HepG2 (cell line): ENCODE measurements at places on chromosomes 5 and 9. TPM values are rescaled to one million over a fixed set of nuclear protein-coding genes. Genes with fewer than 3 reads are reported as not detected.

GRCh38 chr5:140251527-140251973 lies 51.4 kb downstream of the PFDN1 start:
- no peak for DNase-seq

ADAM19 gene
- 0.24 and 0.38 TPM in 2 replicates for total RNA-seq

CCL27 gene
- total RNA-seq, result not detected in 2 replicates

DNA sequence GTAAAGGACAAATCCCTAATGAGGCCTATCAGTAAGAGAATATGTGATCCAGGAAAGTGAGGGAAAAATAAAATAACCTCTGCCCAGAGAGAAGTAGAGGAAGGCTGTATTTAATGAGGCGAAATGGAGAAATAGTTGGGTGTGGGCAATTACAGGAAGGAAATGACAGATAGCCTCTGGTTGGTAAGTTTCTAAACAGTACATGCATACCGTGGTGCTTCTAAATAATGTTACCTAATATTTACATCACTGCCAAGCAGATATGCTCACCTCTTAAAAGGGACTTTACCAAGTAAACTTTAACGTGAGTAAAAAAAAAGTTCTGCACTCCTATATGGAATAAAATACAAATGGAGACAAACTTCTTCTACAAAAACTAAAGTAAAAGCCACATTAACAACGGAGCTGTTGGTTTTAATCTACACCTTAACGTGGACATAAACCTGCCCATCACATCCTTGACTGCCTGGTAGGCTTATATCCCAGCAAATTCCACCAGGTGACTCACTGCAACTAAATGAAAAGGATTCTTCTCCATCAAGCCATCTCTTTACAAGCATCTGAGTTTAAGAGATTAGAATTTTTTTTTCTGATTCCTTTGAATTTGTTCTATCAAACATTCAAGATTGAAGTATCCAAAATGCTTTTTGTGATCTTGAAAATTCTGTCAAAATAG lies 12.4 kb downstream of the NFIL3 start:
- no peak for DNase-seq

HTR4 gene
- not detected in 2 replicates for total RNA-seq

SCGB3A2 gene
- total RNA-seq, result not detected in 2 replicates

SPINK13 gene
- total RNA-seq, result not detected in 2 replicates

DNA sequence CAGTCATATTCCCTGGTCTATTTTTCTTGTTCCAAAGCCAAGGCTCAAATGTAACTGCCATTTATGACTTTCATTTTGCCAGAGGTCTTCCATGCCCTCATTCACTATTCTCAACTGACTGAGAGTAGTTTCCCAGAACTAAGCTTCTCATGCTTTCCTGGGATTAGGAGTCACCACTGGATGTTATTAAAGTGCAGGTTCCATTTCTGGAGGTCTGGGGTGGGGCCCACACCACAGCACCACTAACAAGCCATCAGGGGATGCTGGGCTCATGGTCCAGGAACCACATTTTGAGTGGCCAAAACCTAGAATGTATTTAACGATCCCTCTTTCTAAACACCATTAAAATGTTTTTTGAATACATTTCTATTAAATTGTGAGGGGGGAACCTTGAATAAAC lies 677.6 kb downstream of the SEMA5A start:
- no peak for DNase-seq

FBP1 gene
- total RNA-seq, result 0.28 and 0.29 TPM in 2 replicates

DNA sequence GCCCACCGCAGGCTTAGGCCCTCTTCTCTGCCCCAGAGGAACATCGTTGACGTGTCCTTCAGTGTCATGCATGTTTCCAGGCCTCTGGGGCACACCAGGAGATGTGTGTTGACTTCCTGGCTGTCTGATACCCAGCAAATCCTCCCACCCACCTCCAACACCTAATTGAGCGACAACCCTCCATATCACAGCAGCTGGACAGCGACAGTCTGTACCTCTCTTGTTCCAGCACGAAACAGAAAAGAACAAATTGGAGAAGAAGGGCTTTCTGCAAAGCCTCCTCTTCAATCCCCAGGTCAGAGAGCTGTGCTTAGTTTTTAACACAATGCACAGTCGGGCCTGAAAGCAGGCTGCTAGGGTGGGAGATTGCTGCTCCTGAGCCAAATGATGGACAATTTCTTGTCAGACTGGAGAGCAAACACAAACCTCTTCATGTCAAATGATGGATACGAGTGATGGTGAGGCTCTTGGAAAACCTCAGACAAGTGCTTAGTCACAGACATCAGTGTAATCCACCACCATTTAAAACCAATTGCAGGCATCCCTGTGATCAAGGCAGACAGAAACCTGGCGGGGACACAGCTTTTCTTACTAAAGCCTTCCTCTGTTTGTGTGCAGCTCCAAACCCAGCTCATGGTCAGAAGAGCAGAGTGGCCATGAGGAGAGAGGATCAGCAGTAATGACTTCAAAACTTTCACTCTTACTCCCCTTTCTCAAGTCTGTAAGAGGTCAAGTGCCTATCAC lies 110.6 kb downstream of the EBF1 start:
- no peak for DNase-seq

DNA sequence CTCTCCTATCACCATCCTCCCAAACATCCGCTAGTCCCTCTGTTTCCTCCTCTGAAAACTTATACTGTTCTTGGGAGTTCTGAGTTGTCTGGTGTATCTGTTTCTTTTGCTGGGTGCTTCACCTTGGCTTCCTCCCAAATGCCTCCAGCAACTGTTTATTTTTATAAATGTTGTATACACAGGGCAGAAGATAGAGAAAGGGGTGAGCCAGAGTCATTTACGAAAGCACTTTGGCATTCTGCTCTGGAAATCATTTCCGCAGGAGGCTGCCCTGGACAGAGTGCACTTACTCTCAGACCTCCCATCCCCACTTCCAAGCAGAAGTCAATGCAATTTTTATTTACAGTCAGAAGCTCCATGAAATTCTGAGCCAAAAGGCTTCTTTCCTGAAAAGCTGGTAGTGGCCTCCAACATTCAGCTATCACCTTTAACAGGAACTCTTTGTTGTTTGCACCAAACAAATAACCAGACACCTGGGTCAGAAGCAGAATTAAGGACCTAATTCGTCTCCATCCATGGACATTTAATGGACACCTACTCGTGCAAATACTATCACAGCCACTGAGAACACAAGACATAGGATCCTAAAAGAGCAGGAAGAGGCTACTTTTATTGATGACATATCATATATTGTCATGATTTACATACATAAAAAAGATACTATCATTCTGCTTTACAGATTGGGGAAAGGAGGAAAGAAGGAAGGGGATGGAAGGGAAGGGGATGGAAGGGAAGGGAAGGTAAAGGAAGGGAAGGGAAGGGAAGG lies 229.5 kb upstream of the PAPPA start:
- DNase-seq, result peak; percentile 23

- DNase-seq, result no peak
Observed at GRCh38 chr5:139592289-139592688, 31.1 kb downstream of the UBE2D2 start.

FST gene
- 21.2 and 38.6 TPM in 2 replicates for total RNA-seq

- no peak for DNase-seq
Observed at GRCh38 chr5:64954518-64954917, 185.8 kb downstream of the CWC27 start.

DNA sequence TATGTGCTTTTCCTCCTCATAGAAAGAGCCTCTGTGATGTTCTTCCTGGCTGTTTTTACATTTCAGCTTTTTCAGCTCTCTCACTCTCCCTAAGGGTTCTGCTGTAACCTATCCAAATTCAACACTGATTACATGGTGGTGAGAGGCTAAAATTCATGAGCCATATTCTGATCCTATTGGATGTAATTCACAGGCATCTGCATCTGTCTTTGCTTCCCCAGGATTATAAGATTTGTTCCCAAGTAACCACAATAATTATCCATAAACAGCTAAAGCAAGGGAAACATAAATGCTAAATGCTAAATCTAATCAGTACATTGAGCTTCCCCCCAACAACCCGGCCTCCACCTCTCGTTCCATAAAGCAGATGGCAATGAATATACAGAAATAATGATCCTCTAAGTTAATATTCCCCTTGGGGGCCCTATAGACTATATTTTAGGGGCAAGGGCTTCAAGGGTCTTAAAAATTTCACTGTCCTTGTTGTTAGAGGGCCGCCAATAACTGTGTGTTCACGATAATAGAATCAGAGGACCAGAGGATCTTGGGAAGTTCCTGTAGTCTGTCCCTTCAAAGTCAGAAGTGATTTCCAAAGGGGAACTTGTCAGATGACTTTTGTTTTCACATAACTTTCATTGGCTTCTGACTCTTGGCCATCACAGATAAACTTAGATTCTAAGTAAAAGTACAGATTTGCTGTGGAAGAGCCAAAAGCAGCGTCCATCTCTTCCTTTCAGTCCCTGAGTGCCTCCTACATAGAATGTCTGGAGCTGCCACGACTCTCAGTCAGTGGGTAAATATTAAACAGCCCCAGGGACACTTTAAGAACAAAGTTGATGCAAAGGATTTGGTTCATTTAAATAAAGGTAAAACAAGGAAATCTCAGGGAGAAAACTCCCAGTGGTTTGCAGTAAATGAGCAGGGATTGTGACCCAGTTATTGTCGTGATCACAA lies 125.6 kb downstream of the ALDH1A1 start:
- no peak for DNase-seq

PCDHGB4 gene
- 1.7 and 3.3 TPM in 2 replicates for total RNA-seq

GRCh38 chr9:79166005-79166404 lies 405.8 kb upstream of the TLE4 start:
- DNase-seq, result no peak

- no peak for DNase-seq
Observed at GRCh38 chr5:153130296-153130695, 360.2 kb upstream of the GRIA1 start.

GRCh38 chr5:87705876-87706275 lies 293.1 kb upstream of the CCNH start:
- no peak for DNase-seq

- no peak for DNase-seq
Observed at GRCh38 chr5:1171340-1171941, 30.0 kb upstream of the SLC6A19 start.

DNA sequence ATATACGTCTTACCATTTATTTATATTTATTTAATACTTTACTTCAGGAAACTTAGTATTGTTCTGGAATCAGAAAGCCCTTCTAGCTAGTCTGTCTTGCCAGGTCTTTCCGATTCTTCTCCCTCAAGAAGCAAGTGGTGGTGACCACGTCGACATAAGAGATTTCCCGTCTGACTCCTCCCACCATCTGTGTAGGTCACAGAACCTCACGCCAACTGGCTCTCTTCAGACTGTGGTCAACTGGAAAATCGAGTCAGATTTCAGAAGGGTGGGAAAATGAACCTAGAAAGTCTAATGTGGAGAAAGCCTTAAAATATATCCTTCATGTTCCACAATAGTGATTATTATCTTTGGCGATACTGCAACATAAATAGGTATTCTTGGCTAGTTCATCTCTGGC lies 17.3 kb downstream of the THBS4 start:
- DNase-seq, result no peak
